ENCODE measurements at places on chromosomes 2 and 18.

- DNase-seq: no peak
Observed at GRCh38 chr18:42414756-42415454, 459.9 kb downstream of the PIK3C3 start.

GRCh38 chr2:75484840-75485239 lies 75.9 kb downstream of the EVA1A start:
- DNase-seq: no peak

- no peak for DNase-seq
Observed at GRCh38 chr2:233015019-233015645, 2.1 kb upstream of the NGEF start.

- no peak for DNase-seq
Observed at GRCh38 chr18:22924589-22924988, 8.5 kb upstream of the RBBP8 start.

GRCh38 chr2:161576421-161576820 lies 47.8 kb upstream of the SLC4A10 start:
- DNase-seq: no peak

DNA sequence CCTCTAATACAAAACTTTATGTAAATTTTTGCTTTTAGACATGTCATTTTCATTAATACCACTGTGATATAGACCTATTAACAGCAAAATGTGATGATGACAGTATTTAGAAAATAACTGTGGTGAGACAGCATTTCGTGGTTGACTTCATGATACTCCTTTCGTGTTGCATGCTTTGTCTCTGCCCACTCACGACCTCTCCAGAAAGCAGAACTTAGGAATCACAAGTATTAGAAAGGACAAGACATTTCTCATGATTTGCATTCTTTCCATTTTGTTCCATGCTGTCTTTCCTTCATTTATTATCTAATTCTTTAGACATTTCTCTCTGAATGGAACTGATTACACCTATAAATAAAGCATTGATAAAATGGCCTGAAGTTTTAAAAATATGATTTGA lies 85.2 kb upstream of the POU3F3 start:
- DNase-seq: no peak

GRCh38 chr2:160646684-160647444 lies 153.3 kb upstream of the RBMS1 start:
- no peak for DNase-seq

GRCh38 chr2:45178854-45179253 lies 169.6 kb upstream of the SIX2 start:
- no peak for DNase-seq
